ENCODE measurements at places on chromosomes 6 and 20. TPM values are rescaled to one million over a fixed set of nuclear protein-coding genes. Genes with fewer than 3 reads are reported as not detected.

Gene SLC22A16
- not detected for total RNA-seq

Gene MICB
- total RNA-seq: 13.6 TPM

Gene GNRH2
- not detected for total RNA-seq

Gene UNC5CL
- total RNA-seq: under 0.01 TPM

Gene NRSN1
- not detected for total RNA-seq

Gene MKKS
- 8.9 TPM for total RNA-seq

Gene ZNF165
- 0.16 TPM for total RNA-seq

Gene HTR1B
- total RNA-seq: 6.9 TPM

Gene PGC
- total RNA-seq: not detected

Gene THBS2
- total RNA-seq: 5.7 TPM

Gene AURKA
- 18.8 TPM for total RNA-seq

Gene OR2B6
- total RNA-seq: not detected

Gene MAP7
- 0.63 TPM for total RNA-seq

Measured in bladder microvascular endothelial cell (primary cell).